Stimulated activated CD4-positive, alpha-beta T cell treated with anti-CD3 and anti-CD28 coated beads, Interleukin-1b, Interleukin-23, amount 100 ng/mL, for 48 hours (primary cell): ENCODE measurements at places on chromosomes 3 and 15.

DNA sequence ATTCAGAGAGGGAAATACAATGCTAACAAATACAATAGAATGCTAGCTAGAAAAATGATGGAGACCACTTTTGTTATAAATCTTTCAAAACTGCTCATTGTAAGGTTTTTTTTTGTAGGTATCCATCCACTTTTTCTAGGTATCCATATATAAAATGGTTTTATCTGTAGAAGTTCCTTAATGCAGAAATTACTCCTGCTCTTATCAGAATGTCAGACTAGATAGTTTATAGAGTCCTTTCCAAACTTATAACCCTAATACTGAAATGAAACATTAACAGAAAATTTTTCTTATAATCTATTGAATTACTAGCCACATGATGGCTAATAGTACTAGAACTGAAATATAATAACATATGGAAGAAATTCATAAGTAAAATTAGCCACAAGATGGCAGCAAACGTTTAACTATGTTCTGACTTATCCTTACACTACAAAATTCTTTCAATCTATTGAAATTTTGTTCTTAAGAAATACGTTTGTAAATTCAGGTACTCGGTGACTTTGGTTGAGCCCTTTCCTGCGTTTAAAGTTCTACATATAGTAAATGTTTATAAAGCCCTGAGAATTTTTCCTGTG is 58.5 kb downstream of the ECT2 start:
- no peak for DNase-seq

- DNase-seq = no peak
These were observed 106.1 kb upstream of the COL8A1 start for GRCh38 chr3:99532246-99532645.

DNA sequence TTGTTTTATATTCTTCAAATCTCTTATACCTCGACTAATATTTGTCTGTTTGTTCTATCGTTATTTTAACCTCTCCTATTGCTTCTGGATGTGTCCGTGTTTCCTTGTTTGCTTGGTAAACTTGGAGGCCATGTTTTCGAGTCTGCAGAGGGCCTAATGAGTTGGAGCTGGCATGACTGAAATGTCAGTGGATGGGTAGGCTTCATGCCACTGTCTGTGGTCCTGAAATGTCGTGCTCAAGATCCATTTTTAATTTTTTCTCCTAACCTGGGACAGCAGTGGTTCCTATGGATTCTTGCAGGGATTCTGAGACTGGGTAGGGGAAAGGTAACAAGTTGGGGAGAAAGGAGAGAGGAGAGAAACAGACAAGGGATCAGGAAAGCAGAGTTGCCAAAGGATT is 18.8 kb upstream of the GASK1A start:
- no peak for DNase-seq

DNA sequence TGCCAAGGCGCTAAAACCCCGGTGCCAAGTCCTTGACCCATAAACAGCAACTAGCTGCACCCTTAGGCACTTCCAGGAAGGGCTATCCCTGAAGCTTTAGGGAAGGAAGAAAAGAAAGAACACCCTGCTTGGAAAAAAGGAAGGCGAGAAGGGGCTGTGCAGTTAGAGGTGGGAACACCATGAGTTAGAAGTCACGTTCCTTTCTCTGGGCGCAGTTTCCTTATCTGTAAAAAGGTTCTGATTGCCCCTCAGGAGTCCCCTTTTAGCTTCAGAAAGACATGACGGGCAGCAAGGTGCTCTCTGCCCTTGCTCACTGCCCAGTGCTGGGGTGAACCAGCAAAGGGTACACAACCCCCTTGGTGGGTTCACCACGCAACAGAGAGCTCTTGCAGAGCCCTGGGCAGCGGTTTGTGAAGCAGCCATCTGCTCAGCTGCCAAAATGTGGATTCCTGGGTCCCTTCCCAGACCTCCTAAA is 798 bp downstream of the GCHFR start:
- no peak for DNase-seq

- DNase-seq = no peak
These were observed 23.4 kb upstream of the GALNT15 start for GRCh38 chr3:16151109-16151508.
